Stimulated activated CD4-positive, alpha-beta T cell treated with anti-CD3 and anti-CD28 coated beads, Interleukin-4, amount 100 ng/mL, for 4 hours (primary cell): ENCODE measurements at places on chromosomes 7 and 10.

GRCh38 chr7:30863706-30864035 is 48.0 kb upstream of the AQP1 start:
- DNase-seq, result no peak

- no peak for DNase-seq
These were observed 139.2 kb upstream of the PTER start for GRCh38 chr10:16297642-16298041.

DNA sequence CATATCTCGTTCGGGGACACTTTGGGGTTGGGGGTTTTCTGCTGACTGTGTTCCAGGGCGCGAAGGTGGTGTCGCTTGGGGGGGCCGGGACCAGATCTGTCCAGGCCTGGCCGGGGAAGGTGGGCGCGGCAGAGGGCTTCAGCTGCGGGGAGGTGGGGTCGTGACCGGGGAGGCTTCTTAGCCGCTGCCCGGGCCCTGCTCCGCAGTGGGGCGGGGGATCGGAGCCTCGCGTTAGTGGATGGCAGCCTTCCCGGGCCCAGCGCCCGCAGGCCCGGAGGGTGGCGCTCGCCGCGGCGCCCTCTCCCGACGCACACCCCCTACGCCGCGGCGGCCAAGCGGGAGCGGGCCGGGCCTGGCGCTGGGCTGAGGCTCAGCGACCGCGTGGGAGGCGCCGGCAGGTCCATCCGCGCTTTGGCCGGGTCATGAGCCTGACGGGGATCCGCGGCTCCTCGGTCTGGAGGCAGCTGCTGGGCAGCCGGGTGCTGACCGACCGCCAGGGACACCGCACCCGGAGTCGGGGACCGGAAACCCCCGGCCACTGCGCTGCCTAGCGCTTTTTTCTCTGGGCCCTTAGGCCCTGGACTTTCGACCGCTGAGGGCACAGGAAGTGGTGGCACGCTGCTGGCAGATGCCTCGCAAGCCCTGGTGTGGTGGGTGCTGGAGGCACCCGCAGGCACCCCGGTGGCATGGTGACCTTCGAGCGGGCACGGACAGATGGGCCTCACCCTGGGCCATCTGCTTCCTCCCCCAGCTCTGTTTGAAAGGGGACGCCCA is 1.2 kb downstream of the AGAP3 start:
- DNase-seq, result no peak

GRCh38 chr10:131825960-131826650 is 74.7 kb upstream of the PPP2R2D start:
- no peak for DNase-seq

DNA sequence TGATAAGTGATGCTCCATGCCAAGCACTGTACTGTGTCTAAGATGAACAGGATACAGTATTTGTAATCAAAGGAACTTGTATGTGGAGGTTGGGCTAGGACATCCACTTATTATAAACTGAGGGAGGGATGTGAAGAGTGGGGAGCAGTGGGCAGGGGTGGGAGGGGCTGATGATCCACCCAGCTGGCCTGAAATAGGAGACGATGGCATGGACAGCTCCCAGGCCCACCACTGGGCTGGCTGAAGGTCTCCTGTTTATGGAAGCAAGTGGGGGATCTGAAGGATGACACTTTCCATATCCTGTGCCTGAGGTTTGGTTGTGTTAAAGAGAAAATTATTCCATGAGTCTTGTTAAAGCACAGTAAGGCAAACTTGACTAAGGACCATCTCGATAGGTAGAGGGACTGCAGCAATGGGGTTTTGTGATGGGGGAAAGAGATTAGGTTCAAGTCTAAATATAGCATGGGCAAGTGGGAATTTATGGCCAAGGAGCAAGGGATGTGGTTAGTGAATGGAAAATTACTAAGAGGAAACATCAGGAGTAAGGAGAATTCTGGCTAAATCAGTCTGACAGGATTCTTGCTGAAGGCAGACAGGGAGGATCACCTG is 124.6 kb downstream of the CCNY start:
- no peak for DNase-seq

DNA sequence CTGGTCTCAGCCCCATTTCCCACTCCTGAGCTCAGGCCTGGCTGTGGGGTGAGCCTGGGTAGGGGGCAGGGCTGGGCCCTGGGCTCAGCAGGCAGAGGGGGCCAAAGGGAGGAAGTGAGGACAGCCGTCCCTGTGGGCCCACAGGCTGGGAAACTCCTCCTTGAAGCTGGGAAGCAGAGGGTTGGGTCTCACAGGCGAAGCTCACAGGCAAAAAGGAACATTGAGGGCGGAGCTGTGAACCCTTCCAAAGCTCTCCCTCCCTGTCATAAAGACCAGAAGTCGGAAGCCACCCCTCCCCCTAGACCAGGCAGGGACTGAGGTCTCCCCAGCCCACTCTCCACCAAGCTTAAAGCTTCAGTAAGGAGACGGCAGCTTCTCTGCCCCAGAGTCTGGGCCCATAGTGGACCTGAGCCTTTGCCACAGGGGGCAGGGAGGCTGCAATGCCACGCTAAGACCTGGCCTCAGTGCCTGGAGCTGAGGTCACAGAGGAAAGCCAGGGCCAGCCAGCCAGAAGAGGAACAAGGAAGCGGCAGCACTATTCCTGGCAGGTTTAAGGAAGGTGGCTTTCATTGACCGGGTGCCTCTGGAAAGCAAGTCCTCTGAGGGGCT is 1.0 kb upstream of the KCP start:
- DNase-seq, result no peak

DNA sequence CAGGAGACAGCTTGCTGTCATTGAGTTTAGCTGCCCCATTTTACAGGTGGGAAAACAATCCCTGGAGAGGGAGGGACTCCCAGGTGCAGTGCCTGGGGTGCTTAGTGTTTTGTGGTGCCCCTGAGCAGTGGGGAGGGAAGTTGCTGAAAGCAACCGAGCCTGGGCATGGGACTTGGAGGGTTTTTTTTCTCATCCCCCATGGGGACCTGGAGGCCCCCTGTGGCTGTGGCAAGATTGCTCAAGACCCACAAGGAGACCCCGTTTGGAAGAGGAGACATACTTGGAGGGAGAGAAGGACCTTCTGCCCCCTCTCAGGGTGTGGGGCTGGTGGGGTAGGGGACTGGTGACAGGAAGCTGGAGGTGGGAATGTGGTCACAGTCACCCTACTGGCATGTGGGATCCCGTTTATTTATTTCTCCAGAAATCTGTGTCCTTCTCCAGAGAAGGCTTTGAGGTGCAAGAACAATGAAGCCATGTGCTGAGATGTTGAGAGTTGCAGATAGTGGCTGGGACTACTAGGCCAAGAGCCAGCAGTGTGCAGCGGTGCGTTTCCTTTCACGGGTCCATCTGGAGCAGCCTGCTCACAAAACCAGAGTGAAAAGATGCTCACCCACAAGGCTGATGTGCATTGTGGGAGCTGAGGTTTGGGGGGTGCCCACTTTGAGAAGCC is 21.5 kb downstream of the ZMIZ1 start:
- no peak for DNase-seq

DNA sequence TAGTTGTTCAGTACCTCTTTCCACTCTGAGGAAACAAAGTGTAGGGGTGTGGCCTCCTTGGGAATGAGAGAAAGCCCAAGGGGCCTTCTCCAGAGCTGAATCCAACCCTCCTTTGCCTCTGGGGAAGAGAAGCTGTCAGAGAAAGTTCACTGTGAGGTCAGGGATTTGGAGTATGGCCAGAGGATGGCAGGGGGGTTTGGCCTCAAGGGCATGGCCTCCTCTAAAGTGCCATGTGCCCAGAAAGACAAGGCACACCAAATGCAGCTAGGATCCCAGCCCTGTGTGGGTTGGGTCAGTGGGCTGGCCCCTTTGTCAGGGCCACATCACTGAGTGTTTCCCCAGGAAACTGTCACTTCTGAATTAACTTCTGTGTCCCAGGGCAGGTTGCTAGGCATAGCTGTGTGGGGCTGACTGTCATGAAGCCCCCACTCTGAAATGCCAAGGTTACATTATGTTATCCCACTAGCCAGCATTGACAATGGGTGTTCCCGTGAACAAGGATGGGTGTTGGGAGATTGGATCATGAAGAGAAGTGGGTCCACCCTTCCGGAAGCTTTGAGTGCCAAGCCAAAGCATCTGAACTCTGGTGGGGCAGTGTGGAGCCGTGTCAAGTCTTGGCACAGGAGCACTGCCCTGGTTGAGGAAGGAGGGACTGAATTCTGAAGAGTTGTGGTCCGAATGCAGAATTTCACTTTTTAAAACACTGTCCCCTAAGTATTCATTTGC is 123.3 kb downstream of the ZMIZ1 start:
- DNase-seq, result no peak

DNA sequence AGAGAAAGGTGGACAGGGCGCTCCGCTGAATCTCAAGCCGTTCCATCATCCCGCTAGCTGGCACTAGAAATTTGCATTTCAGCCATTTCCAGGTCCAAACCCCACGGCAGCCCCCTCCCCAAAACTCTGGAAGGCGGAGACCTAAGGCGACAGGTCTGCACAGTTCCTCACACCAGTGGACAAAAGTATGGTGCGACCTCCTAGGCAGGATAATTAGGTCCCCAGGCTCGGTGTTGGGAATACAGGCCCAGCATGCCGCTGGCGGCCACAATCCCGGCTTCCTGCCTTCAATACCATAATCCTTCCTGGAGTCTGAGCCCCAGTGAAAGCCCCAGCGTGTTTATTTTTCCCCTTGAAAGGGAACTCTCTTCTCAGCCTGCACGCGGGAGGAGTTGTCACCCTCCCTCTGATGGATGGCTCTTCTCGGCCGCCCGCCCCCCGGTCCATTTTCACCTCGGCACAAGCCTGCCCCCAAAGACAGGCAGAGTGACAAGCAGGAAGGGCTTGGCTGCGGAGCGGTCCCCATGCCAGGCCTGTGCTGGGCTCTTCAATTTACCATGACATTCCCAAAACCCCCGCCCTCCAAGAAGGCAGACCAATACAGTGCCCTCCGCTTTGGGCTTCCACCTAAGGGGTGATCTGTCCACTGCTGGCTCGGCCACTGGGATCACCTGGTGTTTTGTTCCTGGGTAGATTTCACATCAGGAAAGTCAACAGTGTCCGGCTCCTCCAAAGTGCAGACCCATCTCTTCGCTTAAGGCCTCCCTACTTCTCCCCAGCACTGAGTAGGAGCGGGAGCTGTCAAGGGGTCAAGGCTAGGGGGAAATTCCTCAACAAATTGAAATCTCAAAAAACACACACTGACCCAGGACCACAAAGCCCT is 2.2 kb downstream of the FGFR2 start:
- DNase-seq, result no peak
